ENCODE measurements at places on chromosomes 7 and 10.

- no peak for DNase-seq
These were observed 27.7 kb upstream of the DDIT4 start for GRCh38 chr10:72245949-72246525.

GRCh38 chr7:69419934-69420333 lies 178.3 kb upstream of the AUTS2 start:
- DNase-seq: no peak

- DNase-seq: no peak
These were observed 399 bp upstream of the OGDHL start for GRCh38 chr10:49762566-49762877.

DNA sequence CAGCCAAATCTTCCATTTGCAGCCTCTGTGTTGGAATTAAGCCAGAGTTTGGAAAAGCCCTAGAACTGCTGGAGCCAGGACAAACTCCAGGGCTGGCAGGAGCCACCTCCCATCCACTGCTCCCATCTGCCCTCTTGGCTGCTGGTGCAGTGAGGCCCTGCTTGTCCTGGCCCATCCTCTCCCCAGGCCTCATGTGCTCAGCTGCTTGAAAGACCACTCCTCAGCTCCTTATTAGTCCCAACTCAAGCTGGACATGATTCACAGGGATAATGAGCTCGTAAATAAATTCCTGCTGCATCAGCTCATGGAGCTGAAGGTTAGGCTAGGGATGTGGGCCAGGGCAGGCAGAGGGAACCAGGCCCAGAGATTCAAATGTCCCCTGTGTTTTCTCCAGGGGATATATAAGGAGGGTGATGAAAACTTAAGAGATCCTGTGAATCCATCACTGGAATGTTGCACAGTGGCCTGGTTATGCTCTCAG lies 282.8 kb downstream of the RPS24 start:
- DNase-seq: no peak

DNA sequence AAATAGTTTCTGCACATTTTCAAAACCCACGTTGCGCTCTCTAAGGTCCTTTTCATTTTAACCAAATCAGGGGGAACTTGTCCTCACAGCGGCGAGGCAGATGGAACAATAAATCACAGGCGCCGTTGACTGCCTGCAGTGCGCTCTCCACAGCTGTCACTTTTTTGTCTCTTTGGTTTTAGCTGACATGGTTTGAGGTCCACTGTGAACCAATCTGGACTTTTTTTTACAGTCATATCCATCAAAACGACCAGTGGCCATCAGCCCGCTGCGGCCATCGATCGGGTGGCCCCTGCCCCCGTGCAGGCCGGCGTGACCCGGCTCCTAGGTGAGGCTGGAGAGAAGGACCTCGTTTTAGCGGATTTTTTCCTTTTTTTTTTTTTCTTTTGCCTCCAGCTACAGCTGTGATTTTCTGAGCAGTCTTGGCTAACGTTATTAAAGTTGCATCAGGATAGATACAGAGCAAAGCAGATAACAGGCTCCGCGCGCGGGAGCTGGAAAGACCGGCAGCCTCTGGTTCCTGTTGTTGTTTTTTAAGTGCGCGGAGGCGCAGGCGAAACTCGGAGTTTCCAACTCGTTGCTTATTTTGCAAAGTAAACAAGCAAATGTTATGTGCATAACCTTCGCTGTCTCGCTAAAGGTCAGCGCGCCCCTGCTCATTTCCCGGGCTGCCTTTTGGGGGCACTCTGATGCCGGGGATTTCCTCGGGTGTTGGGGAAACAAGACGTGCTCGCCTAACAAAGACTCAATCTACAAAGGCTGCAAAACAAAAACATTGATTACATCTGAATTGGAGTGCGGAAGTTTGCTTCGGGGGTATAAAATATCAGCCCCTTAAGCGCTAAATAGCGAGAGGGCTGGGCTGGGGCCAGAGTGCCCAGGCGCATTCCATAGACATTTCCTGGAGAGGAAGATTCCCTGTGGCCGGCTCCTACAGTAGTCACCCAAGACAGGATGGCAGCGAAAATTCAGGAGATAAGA lies 414.8 kb upstream of the MKI67 start:
- no peak for DNase-seq

DNA sequence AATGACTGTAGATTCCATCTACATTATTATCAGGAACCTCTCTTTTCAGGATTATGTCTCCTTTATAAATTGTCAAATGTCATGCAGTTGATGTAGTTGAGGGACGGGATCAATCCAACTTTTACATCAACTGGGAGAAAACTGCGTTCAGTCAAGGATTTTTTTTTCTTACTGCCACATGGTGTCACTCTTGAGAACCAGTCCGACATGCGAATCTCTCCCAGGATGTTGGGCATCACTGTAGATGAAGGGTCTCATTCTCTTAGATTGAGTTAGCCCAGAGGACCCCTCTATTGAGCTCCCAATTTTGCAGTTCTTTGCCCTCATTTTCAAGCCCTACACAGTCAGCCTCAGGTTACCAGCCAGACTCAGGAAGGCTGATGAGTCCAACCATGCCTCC lies 120.3 kb upstream of the PTPRZ1 start:
- no peak for DNase-seq

GRCh38 chr7:31099451-31100444 lies 47.6 kb downstream of the ADCYAP1R1 start:
- no peak for DNase-seq

DNA sequence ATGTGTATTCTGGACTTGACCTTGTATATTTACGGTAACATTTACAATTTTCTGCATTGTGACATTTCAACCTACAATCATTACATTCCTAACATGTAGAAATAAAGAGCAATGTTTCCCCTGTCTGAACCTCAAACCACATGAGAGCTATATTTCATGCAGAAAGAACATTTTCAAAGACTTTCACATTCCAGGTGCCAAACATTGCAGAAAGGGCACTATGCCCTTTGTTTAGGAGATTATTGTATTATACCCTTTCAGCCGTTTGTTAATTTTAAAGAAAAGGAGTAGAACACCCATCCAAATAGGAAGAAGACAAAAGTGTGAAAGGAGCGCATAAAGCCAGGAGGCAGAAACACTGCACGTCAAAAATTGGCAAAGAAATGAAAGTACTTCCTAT lies 260.4 kb downstream of the RELN start:
- no peak for DNase-seq

DNA sequence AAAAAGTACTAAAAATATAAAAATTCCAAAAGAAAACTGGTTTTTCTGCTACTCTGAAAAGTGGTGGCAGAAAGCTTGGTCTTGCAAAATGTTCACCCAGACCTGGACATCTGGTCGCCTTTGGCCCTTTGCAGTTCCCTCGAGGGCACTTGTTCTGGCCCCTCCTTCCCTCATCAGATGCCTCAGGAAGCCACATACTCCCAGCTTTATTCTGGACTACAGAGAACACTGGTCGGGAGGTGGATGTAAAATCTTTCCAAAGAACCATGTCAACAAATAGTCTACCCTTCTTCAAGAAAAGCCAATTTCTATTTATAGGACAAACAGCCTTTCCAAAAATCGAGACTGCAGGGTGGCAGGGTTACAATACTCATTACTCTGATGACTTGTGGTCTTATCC lies 726.1 kb downstream of the TNS3 start:
- no peak for DNase-seq

- DNase-seq: no peak
These were observed 37.4 kb downstream of the SEMA3A start for GRCh38 chr7:84157171-84157570.

- no peak for DNase-seq
These were observed 111.8 kb downstream of the WDR11 start for GRCh38 chr10:120962756-120963593.

- DNase-seq: no peak
These were observed 1.0 kb downstream of the POLM start for GRCh38 chr7:44081266-44081748.

GRCh38 chr7:130882396-130882795 lies 148.4 kb upstream of the KLF14 start:
- no peak for DNase-seq

GRCh38 chr10:123568751-123569150 lies 97.4 kb upstream of the GPR26 start:
- no peak for DNase-seq

DNA sequence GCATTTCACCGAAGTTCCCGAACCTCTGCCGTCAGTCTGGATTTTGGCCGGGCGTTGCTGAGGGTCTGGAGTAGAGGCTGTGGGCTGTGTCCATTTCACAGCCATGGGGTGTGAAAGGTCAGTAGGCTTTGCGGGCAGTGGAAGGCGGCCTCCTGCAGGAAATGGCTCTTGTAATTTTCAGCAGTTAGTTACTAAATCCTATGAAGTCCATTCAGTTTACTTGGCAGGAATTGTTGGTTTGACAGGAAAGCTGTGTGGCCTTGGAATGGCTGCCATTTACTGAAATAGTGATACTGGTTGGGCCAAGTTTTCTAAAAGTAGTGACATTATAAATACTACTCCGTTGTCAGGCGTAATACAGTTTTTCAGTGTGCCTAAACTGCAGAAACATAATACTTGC lies 303.7 kb downstream of the CCDC3 start:
- DNase-seq: no peak

- DNase-seq: no peak
These were observed 8.6 kb downstream of the STAM start for GRCh38 chr10:17652585-17652984.

DNA sequence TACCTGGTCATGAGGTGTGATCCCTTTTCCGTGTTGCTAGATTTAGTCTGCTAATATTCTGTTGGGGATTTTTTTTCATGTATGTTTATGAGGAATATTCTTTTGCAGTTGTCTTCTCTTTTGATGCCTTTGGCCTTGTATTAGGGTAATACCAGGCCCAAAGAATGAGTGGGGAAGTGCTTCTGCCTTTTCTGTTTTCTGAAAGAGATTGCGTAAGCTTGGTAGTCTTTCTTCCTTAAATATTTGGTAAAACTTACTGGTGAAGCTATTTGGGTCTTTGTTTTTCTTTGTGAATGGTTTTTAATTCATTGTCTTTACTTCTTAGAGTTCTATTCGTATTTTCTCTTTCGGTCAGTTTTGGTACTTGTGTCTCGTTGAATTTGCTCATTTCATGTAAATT lies 51.1 kb downstream of the SHH start:
- DNase-seq: no peak

- DNase-seq: no peak
These were observed 170.8 kb upstream of the HABP2 start for GRCh38 chr10:113381981-113382509.

DNA sequence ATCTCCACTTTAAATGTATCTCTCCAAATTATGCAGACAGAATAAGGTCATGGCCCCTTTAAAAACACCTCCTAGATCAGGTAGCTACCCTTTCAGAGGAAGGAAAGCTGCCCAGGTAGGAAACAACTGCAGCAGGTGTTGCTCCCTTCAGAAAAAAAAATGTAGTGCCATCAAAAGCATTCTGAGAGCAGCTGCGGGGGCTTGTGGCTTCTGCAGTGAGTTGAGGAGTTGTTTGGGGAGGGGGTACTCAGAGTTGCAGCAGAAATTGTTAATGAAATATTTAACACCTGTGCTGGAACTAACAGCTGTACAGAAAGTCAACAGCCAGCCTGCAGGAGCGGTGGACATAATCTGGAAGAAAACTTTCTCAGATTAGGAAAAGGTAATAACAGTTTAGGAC lies 24.0 kb downstream of the CDHR3 start:
- no peak for DNase-seq

GRCh38 chr7:131011432-131011742 lies 277.4 kb upstream of the KLF14 start:
- DNase-seq: no peak

DNA sequence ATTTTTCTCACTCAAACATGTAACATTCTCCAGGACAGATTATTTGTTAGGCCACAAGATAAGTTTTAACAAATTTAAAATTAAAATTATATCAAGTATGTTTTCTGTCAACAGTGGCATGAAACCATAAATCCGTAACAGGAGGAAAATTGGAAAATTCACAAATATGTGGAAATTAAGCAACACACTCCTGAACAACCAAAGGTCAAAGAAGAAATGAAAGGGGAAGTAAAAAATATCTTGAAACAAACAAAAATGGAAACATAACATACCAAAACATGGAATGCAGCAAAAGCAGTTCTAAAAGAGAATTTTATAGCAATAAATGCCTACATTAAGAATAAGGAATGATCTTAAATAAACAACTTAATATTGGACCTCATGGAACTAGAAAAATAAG lies 147.3 kb downstream of the ZEB1 start:
- DNase-seq: no peak

DNA sequence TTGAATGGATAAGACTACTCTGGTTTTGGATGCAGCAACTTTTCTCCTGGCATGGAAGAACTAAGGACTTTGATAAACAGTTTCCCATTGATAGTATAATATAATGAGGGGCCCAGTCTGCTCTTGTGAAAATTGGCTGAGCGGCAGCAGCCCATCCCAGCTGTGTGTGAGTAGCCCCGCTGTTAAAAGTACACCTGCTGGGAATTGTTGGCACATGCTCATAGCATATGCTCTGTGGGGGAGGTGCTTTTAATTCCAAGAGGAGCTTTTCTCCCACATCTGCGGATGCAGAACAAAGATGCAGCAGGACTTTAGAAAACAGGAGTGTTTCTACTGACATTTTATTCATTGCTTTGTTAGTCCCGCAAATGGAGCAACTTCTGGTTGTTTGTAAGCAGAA lies 19.0 kb downstream of the SRI start:
- no peak for DNase-seq

GRCh38 chr10:89755374-89755773 lies 54.0 kb downstream of the KIF20B start:
- DNase-seq: no peak

DNA sequence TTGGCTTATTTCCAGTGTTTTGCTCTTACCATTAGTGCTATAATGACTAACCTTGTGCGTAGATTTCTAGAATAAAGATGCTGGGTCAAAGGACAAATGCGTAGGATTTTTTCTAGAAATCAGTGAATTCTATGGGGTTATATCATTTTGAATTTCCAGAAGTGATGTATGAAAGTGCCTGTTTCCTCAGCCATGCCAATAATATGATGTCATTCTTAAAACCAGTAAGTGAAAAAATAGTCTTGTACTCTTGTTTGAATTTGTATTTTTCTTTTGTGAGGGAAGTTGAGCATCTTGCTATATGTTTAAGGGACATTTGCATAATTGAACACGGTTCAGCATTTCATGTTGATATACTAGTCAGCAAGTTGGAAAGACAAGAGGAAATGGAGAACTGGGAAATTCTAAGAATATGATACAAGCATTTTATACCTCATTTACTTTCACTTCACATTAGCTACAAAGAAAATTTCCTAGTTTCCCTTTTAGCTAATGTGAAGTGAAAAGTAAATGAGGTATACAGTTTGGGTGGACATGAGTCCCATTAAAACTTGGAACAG lies 3.8 kb upstream of the DNAH11 start:
- no peak for DNase-seq

- no peak for DNase-seq
These were observed 8.1 kb downstream of the APBB1IP start for GRCh38 chr10:26446258-26446657.

GRCh38 chr7:129376076-129376777 lies 58.0 kb upstream of the STRIP2 start:
- peak; percentile 9 for DNase-seq

All from T-cell (primary cell).